ENCODE measurements at places on chromosomes 1 and 21.
A peak's percentile ranks its signal among the peaks of the same experiment; 100 is the strongest.

GRCh38 chr1:20329793-20330542 lies 39.3 kb downstream of the VWA5B1 start:
- no peak for DNase-seq

GRCh38 chr21:35945089-35945671 lies 115.1 kb downstream of the SETD4 start:
- no peak for DNase-seq

DNA sequence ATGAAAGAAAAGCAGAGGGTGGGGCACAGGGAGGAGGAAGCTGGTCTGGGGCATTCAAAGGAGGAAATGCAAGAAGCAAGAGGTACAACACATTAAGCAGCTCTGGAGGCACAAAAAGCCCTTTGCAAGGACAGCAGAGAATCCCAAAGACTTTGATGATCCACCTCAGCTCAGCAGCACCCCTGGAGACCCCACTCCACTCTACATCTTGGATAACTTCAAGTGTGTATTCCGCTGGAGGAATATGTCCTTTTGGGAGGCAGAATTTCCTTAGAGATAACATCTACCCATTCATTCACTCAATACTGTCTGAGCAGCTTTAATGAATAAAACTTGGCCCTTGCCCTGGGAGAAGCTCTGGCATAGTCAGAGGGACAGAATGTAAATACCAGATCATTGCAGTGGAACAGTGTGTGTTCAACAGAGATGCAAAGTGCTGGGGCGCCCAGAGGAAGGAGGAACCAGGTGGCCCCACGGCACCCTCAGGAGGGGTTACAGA lies 599.7 kb downstream of the KIF26B start:
- DNase-seq: no peak

DNA sequence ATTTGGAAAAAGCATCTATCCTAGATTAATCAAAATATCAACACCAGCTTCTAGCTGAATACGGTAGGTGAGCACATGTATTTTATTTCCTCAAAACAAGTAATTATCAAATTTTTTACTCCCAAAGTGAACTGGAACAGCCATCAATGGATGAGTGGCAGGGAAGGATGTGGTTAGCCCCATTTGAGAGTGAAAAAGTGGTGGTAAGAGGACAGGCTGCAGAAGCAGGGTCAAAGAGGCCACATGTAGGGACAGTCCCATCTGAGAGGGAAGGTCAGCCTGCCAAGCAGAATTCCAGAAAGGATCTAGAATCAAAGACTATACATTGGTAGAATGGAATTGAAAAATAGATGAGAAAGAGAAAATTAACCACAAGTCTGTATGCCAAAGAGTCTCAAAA lies 163.8 kb downstream of the SMYD3 start:
- DNase-seq: no peak

DNA sequence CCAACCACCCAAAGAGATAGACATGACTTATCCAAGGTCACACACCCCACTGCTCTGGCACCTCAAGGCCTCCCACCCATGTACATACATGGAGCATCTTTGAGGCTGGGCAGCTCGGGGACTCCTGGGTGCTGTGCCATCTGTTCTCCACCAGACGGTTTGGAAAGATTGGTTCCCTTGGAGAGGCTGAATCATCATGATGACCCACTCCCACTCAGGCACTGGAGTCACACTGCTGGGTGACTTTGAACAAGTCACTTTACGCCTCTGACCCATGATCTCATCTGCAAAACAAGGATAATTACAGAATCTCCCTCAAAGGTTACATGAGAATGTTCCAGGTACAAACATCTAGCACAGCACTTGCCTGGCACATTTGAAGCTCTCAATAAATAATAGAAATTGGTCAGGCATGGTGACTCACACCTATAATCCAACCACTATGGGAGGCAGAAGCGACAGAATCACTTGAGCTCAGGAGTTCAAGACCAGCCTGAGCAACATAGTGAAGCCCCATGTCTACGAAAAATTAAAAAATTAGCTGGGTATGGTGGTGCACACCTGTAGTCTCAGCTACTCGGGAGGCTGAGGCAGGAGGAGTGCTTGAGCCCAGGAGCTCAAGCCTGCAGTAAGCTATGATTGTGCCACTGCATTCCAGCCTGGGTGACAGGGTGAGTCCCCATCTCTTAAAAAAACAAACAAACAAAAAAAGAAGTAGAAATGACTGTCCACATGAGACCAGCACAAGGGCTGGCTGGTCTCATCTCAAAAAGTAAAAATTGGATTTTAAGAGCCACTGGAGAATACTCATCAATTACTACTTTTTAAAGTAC lies 74.9 kb downstream of the RRAGC start:
- no peak for DNase-seq

DNA sequence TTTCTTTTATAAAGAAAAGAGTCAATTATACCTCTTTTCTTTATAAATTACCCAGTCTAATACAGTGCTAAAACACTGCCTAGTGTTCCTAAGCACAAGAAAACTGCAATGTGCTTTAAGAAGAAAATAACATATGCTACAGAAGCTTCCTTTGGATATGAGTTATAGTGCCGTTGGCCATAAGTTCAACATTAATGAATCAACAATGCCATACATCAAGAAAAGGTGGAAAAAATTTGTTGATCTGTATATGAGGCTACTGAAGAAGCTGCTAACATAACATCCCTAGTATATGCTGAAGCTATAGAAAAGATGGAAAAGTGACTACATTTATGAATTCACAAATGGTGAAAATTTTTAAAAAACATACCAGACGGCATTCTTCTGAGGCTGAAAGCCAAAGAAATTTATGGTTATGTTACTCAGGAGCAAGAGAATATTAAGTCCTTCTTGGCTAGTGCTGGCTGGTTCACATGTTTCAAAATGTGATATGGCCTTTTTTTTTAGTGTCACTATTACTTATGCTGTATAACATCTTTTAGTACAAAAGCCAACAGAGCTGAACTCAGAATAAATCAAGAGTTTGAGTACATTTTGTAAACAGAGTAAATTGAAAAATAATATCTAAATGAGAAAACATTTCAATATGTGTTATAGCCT lies 743.2 kb upstream of the RGS18 start:
- DNase-seq: no peak

DNA sequence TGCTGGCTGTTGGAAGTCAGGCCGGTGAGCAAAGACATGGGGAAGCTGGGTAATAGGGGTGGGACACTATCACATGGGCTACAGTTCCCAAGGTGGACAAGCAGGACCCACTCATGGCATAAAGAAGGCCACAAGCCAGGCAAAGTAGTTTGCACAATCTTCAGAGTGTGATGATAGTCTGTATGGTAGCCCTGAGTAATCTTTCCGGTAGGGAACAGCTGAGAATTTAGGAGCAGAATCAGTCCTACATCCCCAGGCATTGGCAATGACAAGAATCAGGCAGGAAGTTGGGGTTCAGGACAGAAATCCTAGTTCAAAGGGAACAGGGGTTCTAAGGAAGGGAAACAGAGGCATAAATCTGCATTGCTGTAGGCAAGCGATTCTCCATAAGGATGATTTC lies 23.9 kb upstream of the SPATA6 start:
- no peak for DNase-seq

DNA sequence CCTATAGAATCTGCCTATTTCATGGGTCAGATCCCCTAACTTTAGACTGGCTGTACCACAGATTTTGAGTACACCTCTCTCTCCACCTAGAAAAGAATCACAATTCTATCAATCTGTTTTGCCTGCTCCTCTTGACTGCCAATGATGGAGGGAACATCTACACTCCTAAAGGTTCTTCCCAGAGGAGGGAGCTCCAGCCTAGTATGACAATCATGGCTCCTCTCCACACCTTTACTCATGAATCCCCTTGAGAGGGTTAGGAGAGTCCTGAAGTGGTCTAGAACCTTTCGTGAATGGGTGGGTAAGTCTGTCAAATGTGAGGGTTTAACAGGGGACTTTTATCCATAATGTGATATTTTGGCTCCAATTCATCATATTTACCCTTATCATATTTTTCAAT lies 48.0 kb downstream of the DNAI4 start:
- DNase-seq: no peak

DNA sequence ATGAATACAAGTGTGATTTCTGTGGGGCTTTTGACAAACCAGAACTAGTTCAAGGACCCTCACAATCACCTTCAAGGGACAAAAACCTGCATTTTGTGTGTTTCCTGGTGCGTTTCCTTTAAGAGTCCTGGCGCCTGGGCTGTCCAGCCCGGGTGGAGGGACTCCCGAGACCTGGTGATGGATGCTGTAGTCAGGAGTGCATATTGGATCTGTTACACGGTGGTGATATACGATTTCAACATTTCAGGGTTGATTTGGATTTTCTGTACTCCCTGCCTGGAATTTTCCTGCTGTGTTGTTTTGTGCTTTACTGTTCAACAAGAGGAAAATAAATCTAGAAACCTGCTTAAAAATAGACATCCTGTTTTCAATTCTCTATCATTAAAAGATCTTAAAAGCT lies 162.0 kb downstream of the KIF26B start:
- no peak for DNase-seq

DNA sequence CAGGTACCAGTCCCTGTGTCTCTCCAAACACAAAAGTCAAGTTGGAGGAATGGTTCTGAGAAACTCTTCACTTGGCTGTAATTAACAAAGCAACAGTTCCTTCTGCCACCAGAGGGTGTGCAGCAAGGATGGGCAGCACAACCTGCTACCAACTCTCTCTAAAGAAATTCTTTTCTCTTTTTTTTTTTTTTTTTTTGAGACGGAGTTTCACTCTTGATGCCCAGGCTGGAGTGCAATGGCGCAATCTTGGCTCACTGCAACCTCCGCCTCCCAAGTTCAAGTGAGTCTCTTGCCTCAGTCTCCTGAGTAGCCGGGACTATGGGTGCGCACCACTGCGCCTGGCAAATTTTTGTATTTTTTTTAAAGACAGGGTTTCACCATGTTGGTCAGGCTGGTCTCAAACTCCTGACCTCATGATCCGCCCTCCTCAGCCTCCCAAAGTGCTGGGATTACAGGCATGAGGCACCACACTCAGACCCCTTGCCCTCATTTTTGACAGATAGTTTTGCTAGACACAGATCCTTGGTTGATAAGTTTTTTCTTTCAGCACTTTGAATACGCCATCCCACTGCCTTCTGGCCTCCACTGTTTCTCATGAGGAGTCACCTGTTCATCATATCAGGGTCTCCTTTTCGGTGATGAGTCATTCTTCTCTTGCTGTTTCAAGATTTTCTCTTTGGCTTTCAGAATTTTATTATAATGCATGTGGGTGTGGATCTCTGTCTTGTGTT lies 12.1 kb upstream of the DEGS1 start:
- DNase-seq: no peak

- no peak for DNase-seq
These were observed 54.7 kb upstream of the EPS8L3 start for GRCh38 chr1:109818271-109818987.

DNA sequence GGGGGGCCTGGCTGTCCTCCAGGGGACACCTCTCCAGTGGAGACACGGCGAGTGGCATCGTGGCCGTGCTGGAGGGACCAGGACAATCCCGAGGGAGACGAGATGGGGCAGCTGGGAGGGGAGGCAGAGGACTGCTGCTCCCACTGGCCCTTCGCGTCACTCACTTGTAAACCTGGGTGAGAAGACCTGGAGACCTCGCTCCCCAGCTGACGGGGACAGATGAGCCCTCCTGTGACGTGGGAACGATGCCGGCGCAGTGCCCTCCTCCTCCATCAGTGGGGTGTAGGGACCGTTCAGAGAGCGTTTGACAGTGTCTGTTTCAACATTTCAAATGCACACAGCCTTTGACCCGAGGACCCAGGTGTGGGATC lies 4.6 kb downstream of the SPATC1L start:
- no peak for DNase-seq

DNA sequence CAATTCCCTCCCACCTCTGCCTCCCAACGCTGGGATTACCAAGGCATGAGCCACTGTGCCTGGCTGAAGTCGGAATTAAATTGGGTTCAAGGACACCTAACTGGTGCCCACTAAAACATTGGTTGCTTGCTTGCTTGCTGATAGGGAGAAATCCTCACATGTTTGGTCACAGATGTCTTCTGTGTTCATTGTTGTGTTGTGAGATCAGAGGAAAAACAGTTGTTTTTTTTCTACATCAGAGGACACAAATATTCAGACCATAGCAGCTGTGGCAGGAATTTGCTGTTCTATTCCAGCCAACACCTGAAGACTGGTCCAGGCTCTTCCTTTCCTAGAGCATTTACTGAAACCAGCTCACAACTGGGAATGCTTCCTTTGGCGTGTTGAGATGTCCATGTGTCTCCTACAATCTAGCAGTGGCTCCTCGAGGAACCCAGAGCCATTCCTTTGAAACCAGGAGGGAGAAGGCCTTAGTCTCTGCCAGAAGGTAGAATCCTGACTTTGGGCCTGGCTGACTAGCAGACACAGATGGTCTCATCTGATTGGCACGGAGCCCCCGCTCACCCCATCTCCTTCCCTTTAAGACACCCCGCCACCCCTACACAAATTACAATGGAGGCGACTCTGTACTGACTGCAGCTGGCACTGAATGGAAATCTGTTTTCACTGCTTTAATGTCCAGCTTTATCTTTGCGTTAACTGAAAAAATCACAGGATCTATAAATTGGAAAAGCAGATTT lies 24.3 kb upstream of the TRIM17 start:
- DNase-seq: no peak

GRCh38 chr1:202038688-202039346 lies 28.4 kb downstream of the ELF3 start:
- no peak for DNase-seq

GRCh38 chr1:201381130-201381529 lies 3.6 kb upstream of the TNNT2 start:
- no peak for DNase-seq

DNA sequence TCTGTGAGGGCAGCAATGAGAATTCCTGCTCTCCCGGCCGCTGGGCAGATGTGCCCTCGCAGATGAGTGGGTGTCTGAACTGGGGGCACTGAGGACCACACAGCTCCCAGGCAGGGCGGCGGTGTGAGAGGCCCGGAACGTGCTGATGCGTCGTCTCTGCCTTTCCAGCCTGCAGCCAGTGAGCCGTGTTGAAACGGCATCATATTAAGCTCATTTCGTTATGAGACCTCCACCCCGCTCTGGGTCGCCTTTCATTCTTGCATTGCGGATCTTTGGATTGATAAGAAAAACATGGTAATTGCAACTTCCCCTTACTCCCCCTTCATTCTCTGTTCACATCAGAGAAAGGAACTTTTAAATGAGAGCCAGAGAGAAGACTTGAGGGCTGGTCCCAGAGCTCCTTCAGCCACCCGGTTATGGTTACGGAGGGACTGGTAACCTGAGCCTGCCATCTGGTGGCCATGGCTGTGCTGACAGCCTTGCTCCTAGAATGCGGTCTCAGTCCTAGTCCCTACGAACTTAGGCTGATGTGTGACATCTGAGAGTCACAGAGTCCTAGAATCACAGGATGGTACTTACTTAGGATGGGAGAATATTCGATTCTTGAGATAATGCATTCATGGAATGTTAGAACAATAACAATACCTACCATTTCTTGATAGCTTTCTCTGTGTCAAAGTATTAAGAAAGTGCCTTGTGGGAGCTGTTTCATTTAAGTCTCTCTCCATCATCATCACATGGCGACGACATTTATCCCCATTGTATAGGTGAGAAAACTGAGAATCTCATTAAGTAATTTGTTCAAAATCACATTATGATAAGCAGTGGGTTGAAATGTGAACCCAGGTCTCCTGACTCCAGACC lies 271.0 kb downstream of the TRABD2B start:
- peak; percentile 52 for DNase-seq

Data from stimulated activated naive B cell treated with anti-CD40 and anti-IgM and Interleukin-4, amounts not matched to agents 10 μg/mL and 1 μg/mL and 100 μg/mL, for 72 hours (primary cell).